ENCODE measurements at places on chromosomes 4 and X. TPM values are rescaled to one million over a fixed set of nuclear protein-coding genes. Genes with fewer than 3 reads are reported as not detected.

The HTR2C gene
- total RNA-seq, result not detected

The CENPE gene
- 0.51 TPM for total RNA-seq

The TLR1 gene
- total RNA-seq, result 4.3 TPM

The TNMD gene
- 0.19 TPM for total RNA-seq

The AVPR2 gene
- 3.2 TPM for total RNA-seq

The PDHA2 gene
- not detected for total RNA-seq

DNA sequence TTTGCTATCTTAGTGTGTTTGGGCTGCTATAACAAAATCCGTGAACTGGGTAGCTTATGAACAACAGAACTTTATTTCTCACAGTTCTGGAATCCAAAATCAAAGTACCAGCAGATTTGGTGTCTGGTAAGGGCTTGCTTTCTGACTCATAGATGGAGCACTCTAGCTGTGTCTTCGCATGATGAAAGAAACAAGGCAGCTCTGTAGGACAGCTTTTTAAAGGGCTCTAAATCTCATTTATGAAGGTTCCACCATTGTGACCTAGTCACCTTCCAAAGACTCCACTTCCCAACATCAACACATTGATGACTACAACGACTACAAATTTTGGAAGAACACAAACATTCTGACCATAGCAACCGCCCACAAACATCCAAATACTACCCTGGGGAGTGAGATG, 158.6 kb upstream of the LCORL start:
- no peak for DNase-seq

DNA sequence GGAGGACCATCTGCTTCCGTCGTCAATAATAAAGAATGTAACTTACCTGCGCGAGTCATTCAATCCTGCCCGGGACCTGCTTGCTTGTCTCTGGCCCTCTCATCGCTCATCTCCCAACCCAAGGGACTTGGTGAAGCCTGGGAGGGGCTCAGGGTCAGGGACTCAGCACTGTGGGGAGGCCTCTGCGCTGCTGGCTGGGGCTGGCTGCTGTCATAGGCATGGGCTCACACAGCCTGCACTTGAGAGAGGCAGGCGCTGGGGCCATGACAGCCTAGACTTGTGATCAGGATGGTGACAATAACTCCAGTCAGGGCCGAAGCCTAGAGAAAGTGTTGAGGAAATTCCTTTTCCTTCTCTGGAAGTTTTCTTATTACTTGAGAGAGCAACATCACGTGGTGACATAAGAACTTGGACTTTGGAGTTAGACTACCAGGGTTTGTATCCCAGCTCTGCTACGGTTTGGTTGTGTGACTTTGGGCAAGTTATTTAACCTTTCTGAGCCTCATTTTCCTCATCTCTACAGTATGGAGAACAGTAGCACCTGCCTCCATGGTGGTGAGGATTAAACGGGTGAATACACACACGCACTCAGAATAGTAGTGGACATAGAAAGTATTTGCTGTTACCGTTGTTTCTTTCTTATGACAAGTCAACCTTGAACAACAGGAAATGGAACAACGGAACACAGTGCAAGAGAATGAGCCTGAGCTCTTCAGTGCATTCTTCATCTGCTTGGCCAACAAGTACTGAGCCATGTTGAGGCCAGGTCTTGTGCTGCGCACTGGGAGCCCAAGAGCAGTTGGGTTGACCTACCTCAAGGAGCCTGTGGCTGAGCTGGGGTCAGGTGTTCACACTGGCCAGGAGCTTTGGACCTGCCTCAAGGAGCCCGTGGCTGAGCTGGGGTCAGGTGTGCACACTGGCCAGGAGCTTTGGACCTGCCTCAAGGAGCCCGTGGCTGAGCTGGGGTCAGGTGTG, 60.5 kb downstream of the TBC1D14 start:
- DNase-seq, result no peak

GRCh38 chr4:157004279-157005161, 32.9 kb upstream of the PDGFC start:
- no peak for DNase-seq

DNA sequence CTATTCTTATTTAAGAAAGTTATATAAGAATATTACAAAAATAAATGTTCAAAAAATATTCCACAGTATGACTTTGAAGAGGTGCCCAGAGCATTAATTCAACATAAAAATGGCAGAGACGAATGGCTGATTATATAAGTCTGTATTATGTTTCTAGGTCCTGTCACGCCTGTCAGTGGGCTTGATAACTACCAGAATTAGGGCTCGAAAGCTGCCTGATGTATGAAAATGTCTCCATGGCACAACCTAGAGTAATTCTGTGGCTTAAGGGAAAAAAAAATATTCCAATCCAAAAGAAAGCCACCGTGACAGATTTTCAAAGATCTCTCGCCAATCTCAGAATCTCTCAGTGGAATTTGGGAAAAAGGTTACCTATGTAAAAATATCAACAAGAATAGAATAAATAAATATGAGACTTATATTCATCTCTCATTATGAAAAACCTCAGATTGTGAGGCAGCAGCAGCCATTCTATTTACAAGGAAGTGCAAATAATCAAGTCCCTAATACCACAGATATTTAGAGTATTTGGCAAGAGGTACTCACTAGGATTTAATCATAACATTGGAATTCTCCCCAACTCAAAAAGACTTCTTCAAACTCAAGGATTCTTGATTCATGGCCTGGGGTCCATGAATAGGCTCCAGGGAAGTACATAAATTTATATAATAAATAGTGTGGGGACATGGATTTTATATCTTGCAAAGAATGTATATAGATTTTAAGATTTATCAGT, 489.1 kb upstream of the INTU start:
- DNase-seq, result no peak

DNA sequence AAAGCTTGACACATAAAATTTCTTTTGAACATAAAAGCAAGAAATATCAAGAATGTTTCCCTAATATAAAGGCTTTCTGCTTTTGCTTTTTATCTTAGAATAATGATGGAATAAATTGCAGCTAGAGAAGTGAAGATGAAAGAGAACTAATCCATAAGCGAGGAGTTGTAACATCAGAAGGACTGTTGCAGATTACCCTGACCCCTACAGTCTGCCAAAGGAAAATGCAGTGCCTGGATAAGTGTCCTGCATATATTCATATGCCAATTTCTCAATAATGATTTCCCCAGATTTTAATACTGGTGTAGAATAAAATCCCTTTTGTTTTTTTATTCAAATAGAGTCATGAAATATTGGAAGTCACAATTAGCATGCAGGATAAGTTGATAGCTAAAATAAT, 115.9 kb downstream of the MAGEC2 start:
- DNase-seq, result no peak

- no peak for DNase-seq
These were observed 1184.4 kb downstream of the RPA4 start for GRCh38 chrX:98068024-98068580.

DNA sequence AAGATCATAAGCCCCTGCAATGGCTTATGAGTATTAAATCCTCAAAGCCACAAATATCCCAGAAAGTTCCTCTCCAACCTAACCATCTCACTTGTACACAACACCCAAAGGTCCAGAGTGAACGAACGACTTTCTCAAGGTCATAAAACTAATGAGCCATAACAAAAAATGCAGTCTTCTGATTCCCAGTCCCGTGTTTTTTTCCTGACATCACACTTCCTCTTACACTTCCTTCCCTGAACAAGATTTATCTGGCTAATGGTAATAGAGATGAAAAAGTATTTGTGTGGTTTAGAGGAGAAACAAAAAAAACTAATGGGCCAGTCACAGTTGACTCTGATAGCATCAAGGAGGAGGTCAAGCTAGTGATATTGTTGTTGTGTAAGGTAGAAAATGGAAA, 99.5 kb upstream of the KLHL13 start:
- DNase-seq, result no peak

- DNase-seq, result no peak
These were observed 73.8 kb downstream of the FBXW7 start for GRCh38 chr4:152462047-152462446.

DNA sequence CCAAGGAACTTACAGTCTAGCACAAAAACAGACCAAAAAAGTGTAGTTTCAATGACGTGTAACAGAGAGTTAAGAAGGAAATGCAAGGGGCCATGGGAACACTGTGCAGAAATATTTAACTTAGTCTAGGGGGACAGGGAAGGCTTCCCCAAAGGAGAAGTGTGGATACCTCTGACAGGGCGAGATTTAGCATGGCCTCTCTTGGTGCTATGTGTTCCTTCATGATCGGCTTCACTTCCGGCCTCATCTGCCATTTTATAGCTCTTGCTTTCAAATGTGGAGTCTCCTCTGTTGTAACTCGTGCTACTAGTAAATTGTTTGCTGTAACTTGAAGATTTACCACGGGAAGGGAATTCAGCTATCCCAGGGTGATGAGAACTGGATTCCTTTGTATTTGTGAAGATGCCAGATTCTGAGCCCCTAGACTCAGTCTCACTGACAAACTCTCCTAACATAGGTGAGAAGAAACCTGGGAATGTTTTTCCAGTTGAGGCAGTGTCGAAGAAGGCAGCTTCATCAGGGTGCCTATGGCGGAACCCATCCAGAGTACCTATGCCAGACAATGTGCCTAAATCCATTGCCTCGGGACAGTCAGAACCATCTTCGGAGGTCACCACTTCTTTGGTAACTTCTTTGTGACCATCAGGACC, 5.0 kb downstream of the FGA start:
- no peak for DNase-seq

- DNase-seq, result no peak
These were observed 75.9 kb upstream of the ENPP6 start for GRCh38 chr4:184293552-184293951.

GRCh38 chrX:78661836-78662235, 2.7 kb upstream of the RTL3 start:
- DNase-seq, result no peak

GRCh38 chr4:168097161-168097560, 4.8 kb downstream of the ANXA10 start:
- no peak for DNase-seq

DNA sequence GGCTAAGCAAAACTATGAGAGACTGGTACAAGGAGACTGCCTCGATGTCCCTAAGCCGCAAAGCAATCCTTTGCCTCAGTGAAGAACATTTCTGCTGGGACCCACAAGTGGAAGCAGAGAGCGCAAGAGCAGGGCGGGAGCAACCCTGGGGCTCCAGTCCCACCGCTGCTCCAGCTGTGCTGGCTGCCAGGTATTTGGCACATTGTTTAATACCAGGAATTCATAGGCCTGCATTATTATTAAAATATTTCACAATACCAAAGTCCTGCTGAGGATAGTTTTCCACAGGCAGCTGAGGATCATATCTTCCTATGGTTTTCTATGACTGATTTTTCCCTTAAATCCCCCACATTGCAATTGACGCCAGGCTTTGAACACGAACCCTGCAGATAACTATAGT, 163.5 kb upstream of the TLL1 start:
- no peak for DNase-seq

DNA sequence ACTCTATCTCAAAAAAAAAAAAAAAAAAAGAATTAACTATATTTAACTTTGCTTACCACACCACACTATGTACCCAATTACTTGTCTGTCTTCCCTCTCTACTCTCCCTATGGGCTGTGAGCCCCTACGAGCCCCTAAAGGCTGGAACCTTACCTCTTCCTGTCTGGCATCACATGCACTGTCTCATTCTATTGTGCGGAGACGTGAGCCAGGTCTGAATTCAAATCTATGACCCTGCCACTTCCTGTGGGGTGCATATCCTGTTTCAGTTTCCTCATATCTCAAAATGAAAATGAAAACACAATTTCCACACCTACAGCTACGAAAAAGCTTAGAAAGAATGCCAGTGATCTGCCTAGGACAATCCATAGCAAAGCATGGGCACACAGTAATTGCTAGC, 42.9 kb upstream of the HS3ST1 start:
- no peak for DNase-seq

DNA sequence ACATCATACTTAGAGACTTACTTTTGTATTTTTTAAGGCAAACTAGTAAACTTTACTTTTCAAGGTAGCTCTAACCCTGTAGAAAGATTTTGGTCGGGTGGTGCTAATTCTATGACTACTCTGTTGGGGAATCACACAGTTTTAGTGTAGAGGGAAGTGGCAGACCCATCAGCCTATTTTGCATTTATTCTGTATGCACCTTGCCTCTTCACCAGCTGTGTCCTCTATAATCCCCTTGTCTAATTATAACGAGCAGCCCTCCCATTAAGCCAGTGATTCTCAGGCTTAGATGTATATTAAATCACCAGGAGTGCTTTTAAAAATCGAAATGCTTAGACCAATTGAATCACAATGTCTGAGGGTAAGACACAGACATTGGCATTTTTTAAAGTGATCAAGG, 78.1 kb downstream of the GALNT7 start:
- DNase-seq, result no peak

DNA sequence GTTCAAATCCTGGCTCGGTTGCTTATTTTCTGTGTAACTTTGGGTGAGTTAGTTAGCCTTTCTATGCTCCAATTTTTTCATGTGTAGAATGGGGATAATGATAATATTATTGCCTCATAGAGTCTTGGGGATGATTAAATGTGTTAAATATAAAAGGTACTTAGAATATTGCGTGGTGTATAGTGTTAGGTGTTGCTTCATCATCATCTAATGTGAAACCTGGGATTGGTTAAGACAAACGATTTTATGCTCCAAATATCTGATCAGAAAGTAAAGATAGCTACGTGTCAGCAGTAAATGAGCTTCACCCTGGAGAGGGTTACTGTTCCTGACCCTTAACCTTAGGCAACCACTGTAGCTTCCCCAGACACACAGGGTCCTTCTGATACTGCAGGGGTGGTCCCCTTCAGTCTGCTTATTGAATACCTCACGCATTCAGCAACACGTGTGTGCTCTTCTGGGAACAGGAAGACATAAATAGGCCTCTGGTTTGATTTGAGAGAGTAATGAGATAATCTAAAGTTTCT, 50.1 kb downstream of the GPAT3 start:
- DNase-seq, result no peak

DNA sequence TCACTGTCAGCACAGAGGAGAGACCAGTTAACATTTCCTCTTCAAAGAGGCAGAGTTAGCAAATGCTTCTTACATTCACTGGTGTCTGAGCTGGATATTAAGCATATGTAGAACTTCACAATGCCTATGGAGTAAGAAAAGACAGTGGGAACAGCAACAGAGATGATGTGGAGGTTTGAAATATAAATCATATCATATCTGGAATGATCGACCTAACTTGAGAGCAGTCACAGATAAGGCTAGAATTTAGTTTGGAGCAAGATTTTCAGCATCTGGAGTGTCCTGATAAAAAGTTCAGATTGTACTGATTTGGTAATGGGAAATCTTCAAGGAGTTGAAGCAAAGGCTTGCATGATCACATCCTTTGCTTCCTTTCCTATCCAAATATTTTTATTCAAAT, 90.5 kb upstream of the ANKRD50 start:
- DNase-seq, result no peak

DNA sequence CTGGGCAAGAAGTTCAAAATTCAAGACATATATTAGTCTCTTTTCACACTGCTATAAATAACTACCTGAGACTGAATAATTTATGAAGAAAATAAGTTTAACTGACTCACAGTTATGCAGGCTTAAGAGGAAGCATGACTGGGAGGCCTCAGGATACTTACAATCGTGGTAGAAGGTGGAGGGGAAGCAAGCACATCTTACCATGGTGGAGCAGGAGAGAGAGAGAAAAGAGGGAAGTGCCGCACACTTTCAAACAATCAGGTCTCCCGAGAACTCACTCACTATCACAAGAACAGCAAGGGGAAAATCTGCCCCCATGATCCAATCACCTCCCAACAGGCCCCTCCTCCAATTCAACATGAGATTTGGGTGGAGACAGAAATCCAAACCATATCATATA, 273.3 kb upstream of the RASGEF1B start:
- DNase-seq, result no peak

Measured in Right ventricle myocardium inferior (tissue), 1 donor.